ENCODE measurements at places on chromosomes 12 and 14.

- no peak for DNase-seq
Observed at GRCh38 chr12:103182299-103182698, 224.8 kb downstream of the ASCL1 start.

- no peak for DNase-seq
Observed at GRCh38 chr12:5268424-5269210, 163.3 kb upstream of the NTF3 start.

DNA sequence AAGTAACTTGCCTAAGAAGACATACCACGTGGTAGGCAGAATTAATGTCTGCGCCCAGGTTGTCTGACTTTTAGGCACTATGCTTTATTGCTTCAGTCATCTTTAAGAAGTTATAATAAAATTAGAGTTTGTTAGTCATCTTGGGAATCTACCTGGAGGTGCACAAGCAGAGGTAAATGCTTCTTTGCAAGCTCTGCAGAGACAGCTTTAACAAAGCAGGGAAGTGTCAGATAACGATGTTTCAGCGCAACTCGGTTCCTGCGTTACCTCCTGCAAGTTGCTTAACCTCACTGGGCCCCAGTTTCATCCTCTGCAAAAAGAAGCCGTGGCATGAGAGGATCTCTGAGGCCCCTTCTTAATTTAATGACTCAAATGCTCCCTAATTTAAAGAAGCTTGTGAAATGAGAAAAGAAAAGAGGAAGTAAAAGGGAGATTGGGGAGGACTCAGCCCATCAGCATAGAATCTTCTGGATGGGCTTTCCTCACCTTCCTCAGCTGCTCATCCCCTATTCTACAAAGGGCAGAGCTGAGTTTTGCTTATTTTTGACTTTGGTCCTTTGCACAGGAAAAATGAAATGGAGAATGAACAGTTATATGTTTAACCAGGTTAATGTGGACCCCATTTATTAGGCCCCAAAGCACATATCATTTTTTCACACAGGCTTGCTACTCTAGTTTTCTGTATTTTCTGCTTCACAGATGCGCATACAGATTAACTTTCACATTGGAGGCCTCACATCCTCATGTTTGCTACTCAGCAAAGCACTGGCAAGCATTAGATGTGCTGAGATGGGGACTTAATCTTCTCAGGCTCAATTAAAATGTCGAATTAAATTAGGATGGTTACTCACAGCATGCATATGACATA is 5.1 kb downstream of the ARHGDIB start:
- DNase-seq = no peak

GRCh38 chr12:28578361-28578760 is 388.1 kb downstream of the CCDC91 start:
- DNase-seq = no peak

GRCh38 chr14:39005044-39005880 is 97.8 kb downstream of the SEC23A start:
- no peak for DNase-seq

GRCh38 chr12:15741082-15741481 is 48.1 kb downstream of the EPS8 start:
- DNase-seq = no peak

DNA sequence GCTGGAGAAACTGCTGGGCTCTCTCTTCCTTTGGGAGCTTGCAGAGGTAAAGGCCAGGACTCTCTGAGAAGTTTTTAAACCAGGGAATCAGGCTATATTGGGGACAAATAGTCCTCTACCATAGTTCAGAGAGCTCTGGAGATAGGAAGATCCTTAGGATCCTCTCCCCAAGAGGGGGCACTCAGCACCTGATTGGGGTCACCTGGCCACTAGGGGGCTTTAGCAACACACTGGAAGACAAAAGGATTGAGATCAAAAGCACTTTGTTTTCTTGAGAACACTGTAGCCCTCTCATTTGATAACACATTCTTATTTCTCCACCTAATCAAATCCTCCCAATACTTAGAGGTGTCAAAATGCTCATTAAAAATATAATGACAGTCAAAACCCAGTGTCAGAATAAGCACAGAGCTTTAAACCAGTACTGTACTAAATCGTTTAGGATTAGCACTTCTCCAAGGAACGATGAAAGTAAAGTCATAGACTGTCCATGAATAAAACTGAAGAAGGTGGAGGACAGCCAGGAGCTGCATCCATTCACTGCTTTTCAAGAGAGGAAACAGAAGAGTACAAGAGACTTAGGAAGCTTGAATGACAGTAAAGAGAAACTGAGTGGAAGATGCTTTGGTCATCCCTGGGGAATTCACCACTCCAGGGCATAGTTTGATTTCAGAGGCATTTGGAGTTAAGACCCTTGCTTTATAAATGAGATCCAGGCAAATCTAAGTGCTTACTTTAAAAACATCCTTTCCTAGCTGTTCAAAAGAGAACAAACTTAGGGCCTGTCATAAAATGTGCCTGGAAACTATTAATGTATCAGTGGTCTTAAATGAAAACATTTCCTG is 26.5 kb downstream of the BMP4 start:
- DNase-seq = no peak

DNA sequence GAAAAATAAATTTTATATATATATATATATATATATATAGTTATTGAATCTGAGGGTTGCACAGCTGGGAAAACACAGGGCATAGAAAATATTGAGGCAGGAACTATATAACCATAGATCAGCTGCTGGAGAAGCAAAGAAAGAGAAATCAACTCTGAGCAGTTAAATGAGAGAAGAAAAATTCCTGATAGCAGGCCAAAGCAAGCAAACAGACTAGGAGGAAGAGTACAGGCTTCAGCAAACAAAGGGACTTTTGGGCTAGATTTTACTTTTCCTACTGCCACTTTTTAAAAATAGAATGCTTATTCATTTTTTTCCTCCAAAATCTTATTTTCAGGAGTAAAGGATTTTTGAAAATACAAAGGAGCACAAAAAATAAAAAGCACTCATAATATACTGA is 216.0 kb upstream of the PRKD1 start:
- DNase-seq = no peak

- DNase-seq = peak; percentile 64
Observed at GRCh38 chr14:103871596-103872480, 24.5 kb upstream of the PPP1R13B start.

DNA sequence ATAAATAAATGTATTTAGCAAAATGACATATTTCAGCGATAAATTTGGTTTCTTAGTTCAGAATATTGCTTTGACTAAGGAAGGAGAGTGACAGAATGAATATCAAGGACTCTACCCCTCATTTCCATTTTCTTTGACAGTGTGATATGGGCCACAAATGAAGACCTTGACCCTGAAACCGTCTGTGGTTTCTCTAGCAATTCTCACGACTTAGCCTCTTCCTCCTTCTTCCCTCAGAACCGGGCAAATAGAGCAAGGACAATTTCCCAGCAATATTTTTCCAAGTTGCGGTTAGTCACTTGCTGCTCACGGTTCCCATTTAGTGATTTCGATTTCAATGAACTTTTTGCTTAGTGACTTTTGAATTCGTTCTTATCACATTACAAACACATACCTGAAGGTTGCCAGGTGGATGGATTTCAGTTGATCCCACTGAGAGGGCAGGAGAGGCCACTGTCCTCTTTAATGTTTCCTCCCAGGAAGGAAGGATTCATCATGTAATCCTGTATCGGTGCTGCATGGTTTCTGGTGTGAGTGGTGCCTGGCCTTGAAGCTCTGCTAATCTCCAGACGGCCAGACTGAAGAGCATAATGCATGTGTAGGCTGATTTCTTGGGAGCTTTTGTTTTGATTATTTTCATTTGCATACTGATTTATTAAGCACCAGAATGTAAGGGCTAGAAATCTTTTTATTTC is 77.6 kb downstream of the CHST11 start:
- DNase-seq = no peak

DNA sequence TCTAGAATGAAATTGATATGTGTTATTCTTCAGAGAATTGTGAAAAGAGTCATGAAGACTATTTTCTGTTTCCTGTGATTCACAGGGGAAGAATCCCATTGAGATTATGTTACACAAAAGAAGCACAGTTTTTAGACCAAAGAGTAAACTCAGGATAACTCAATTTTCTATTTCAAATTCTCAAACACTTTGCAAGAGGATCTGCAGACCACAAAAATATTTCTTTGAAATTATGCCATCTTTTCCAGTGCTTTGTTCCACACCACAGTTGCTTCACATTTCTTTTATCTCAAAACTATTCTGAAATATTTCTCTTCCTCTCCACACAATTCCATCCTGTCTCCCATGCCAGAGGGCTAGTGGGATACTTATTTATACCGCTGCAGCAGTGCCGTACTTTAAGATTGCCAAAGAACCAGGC is 188.9 kb upstream of the FOXG1 start:
- DNase-seq = no peak

- DNase-seq = no peak
Observed at GRCh38 chr14:79540394-79540793, 670.9 kb downstream of the DIO2 start.

- no peak for DNase-seq
Observed at GRCh38 chr14:75051556-75051899, 261 bp upstream of the MLH3 start.

DNA sequence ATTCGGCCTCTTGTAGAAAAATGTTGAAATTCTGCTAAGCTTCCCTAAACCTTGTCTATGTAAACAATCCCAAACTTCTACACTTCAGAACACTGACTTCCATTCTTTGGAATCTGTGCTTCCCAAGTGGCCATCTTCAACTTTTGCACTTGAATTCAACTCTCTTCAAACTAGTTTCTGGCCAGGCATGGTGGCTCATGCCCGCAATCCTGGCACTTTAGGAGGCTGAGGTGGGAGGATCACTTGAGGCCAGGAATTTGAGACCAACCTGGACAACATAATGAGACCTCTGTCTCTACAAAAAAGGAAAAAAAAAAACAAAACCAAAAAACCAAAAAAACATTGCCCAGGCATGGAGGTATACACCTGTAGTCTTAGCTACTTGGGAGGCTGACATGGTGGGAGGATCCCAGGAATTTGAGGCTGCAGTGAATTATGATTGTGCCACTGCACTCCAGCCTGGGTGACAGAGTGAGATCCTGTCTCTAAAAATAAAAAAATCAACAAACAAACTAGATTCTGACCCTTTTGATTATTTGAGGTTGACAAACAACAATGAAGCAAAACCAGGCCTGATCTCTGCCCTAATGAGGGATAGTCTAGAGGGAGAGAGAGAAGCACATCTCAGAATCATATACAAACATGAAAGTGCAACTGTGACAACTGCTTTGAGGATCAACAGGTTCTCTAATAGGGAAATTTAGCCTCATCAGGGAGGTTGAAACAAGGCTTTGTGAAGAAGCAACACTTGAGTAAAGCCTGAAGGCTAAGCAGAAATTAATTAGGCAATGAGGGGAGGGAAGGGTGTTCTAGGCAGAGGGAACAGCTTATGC is 11.6 kb upstream of the C12orf75 start:
- no peak for DNase-seq

Measured in activated gamma-delta T cell treated with anti-CD3 and anti-CD28 coated beads, Interleukin-2, amount 50 U/mL, for 16 hours (primary cell).